Activated T-cell treated with anti-CD3 and anti-CD28 coated beads, Interleukin-2, amount 50 U/mL, for 72 hours (primary cell): ENCODE measurements at places on chromosomes 6 and 20.

GRCh38 chr6:37149745-37150144 is 20.2 kb upstream of the PIM1 start:
- DNase-seq = no peak

DNA sequence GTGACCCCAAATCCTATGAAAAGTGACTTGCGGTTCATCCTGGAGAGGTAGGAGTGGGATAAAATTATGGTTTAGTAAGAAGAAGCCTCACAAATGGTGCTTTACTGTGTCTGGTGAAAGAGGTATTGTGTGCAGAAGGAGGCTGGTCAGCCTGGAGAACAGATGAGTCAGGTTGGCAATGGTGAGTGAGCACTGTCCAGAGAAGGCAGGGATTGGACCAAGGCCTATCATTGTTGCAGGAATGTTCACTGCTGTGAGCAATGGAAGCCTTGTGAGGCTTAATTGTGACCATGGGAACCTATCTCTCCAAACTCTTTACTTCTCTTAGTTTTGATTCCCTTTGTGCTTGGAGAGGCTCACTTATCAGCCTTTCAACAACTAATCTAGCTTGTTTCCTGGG is 89.0 kb upstream of the KCNK16 start:
- DNase-seq = no peak

- DNase-seq = no peak
Measured at GRCh38 chr6:44052419-44053023, 74.7 kb downstream of the MRPL14 start.

GRCh38 chr20:872855-873520 is 39.5 kb downstream of the FAM110A start:
- no peak for DNase-seq

DNA sequence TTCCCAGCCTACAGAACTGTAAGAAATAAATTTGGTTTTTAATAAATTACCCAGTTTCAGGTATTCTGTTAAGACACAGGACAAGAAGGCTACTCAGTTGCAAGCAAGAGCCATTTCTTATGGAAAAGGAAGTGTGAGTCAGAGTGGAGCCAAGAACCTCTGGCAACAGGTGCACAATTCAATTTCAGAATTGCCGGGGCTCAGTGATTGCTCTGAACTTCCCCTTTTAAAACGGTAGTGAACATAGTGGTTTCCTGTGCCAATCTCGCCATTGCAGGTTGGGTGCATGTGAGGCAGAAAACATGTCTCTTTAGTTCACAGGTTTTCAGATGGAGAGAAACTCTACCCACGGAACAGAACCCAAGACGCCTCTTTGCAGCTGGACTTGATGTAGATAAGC is 16.4 kb downstream of the PIGT start:
- DNase-seq = no peak

DNA sequence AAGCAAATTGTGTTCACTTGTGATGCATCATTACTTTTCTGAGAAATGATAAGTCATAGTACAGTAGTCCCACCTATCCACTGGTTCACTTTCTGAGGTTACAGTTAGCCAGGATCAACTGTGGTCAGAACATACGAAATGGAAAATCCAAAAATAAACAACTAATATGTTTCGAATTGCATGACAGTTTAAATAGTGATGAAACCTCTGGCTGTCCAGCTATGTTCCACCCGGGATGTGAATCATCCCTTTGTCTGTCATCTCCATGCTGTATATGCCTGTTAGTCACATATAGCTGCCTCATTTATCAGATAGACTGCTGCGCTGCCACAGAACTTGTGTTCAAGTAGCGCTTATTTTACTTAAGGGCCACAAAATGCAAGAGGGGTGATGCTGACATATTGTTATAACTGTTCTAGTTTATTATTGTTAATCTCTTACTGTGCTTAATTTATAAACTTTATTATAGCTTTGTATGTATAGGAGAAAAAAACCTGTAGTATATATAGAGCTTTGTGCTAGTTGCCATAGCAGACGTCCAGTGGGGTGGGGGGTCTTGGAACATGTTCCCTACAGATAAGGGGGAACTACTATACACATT is 29.2 kb downstream of the AFDN start:
- peak; percentile 4 for DNase-seq

- no peak for DNase-seq
Measured at GRCh38 chr20:57332105-57333089, 2.8 kb downstream of the SPO11 start.

GRCh38 chr6:92459606-92460005 is 959.8 kb downstream of the EPHA7 start:
- no peak for DNase-seq

GRCh38 chr6:51790946-51791345 is 296.5 kb downstream of the PKHD1 start:
- DNase-seq = no peak

GRCh38 chr20:5221061-5221430 is 94.2 kb downstream of the CDS2 start:
- no peak for DNase-seq

GRCh38 chr20:46581391-46581790 is 30.9 kb upstream of the OCSTAMP start:
- no peak for DNase-seq

GRCh38 chr6:33854572-33855030 is 50.8 kb upstream of the MLN start:
- DNase-seq = no peak

- no peak for DNase-seq
Measured at GRCh38 chr6:132310921-132311320, 90.4 kb downstream of the MOXD1 start.

DNA sequence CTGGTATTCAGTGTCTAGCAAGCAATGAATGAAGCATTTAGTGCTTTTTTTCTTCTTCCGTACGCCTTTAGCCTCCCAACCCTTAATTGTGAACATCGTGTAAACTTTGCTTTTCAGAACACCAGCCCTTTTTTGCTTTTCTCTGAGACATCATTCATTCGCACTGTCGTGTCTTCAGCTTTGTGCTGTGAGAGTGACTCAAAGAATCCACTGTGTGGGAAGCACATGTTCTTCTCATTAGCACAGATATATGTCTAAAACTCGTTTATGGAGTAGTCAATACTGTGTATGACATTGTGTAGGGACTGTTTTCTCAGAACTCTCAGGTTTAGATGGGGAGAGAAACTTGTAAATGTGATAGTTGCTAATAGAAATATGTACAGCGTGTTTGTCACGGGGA is 279.1 kb downstream of the FARS2 start:
- no peak for DNase-seq

- no peak for DNase-seq
Measured at GRCh38 chr6:41167173-41167963, 4.5 kb upstream of the TREM2 start.
